ENCODE measurements at places on chromosomes 7 and 10.
A peak's percentile ranks its signal among the peaks of the same experiment; 100 is the strongest.

GRCh38 chr10:74825371-74826141, 844 bp upstream of the KAT6B start:
- no peak for DNase-seq

GRCh38 chr7:127501817-127502216, 83.6 kb downstream of the GCC1 start:
- no peak for DNase-seq

- DNase-seq = no peak
Observed at GRCh38 chr10:75107756-75108683, 3.4 kb upstream of the SAMD8 start.

DNA sequence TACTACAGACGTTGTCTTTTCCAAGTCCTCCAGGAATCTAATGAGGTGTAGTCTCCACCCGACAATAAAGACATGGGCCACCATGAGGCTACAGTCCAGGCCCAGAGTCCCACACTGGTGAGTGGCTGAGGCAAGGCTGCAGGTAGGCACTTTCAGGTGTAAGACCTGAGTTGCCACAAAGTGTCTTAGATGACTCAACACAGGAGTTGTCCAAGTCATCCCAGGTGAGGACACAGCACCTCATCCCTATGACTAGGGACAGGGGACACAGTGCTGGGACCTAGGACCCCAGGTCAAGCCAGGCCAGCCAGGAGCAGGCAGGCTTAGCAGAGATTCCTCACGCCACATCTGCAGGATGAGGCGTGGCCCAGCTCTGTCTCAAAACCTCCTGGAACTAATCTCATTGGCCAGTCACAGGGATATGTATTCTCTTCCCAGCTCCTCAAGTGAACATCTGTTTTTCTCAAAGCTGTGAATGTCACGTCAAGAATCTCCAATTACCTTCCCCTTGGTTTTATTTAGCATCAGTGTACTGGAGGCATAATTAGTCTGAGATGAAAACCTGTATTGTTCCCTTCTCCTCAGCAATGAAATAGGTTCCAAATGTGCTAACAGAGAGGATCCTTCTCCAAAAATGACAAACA, 254.6 kb downstream of the GRID1 start:
- no peak for DNase-seq

- no peak for DNase-seq
Observed at GRCh38 chr7:133183042-133183794, 69.7 kb upstream of the EXOC4 start.

GRCh38 chr10:69327463-69328379, 49.4 kb downstream of the HK1 start:
- DNase-seq = peak; percentile 63

DNA sequence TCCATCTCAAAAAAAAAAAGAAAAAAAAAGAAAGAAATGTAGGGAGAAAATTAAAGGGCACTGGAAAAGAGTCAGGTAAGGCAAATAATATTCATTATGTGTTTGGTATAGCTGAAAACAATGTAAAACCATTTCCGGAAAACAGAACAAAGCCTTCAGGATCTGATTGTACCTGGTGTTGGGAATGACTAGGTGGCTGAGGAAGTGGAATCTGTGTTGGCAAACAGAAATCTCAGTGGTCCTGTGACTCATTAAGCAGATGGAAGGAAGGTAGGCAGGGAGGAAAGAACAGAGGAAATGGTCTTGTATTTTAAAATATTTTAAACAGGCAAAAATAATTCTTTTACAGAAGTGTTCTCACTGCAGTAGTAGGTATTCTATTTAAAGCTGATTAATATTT, 55.7 kb upstream of the GATA3 start:
- no peak for DNase-seq

GRCh38 chr10:61110188-61110844, 166.3 kb upstream of the RHOBTB1 start:
- peak; percentile 92 for DNase-seq

DNA sequence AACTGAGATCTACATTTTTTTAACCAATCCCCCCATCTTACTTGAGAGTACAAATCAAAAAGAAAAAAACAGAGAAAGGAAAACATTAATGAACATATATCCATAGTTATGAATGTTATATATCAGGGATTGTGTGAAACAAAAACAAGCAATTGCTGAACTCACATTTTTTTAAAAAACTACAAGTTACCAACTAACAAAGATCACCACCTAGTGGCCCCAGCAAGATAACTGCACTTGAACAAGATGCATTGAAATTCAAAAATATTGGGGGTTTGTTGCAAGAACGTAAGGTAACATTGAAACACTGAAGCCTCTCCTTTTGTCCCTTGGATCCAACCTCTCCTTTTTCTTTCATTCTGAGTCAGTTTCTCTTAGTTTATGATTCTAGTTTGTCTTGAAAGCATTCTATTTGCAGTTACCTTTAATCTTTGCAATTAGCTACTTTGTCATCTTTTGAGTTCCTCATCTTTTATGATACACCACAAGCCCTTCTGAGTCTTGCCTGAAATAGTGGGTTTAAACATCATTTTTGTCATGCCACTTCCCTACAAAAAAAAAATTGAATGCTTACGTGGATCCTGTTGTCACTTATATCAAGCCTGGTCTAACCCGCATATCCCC, 87.3 kb upstream of the TES start:
- peak; percentile 66 for DNase-seq

DNA sequence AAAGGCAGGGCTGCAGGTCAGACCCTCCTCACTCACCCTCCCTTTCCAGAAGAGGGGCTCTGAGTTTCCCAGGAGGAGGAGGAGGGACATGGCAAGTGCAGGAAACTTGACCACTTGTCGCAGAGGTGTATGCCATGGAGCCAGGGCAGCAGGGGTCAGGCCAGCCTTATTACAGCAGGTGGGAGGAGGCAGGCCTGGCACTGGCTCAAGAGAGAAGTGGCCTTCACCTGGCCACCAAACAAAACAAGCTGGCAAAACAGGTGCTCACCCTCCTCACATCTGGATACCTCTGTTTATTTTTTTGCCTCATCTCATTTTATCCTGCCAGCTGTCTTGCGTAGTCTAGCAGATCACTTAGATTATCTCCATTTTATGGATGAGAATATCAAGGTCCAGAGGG, 12.5 kb downstream of the COL13A1 start:
- no peak for DNase-seq

DNA sequence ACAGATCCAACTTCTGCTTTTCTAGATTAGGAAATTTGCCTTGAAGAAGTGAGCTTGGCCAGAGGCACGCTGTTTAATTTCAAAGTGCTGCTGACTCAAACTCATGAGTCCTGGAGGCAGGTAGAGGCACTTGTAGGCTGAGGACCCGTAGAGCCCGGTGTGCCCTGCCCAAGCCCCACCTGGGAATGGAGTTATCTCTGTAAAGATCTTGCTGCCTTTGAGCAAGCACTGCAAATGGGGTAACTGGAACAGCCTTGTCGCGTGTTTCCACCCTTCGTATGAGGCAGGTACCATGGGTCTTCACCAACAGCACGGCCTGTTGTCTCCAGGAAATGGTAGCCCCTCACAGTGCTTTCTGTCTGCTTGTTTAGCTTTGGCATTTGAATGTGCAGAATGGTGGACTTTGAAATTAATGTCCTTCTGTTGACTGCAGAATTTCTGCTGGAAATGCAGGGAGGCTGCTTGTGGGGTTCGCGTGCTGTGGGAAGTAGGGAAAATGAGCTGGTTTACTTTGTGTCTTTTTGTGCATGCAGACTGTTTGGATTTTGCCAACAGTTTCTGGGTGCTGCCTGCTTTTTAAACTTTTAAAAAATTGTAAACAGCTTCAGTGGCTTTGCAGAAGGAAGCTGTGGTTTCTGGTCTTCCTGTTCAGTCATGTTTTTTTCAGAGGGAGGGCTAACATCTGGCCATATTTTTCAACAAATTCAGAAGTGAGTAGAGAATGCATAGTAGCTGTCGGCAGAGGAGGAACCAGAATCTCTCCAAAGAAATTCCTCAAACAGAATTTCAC, 27.2 kb downstream of the CCM2 start:
- peak; percentile 64 for DNase-seq

- no peak for DNase-seq
Observed at GRCh38 chr7:36638586-36639263, 85.6 kb downstream of the AOAH start.

DNA sequence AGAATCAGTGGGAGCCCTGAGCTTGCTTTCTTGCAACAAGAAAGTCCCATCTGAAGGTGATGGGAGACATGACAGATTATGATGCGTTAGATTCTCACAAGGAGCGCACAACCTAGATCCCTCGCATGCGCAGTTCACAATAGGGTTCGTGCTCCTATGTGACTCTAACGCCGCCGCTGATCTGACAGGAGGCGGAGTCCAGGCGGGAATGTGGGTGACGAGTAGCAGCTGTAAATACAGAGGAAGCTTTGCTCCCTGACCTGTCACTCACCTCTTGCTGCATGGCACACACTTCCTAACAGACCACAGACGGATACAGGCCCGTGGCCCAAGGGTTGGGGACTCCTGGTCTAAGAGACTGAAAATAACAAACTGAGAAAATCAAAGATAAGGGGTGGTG, 1163.4 kb upstream of the AUTS2 start:
- DNase-seq = no peak

GRCh38 chr7:26189697-26190096, 10.8 kb downstream of the HNRNPA2B1 start:
- no peak for DNase-seq

DNA sequence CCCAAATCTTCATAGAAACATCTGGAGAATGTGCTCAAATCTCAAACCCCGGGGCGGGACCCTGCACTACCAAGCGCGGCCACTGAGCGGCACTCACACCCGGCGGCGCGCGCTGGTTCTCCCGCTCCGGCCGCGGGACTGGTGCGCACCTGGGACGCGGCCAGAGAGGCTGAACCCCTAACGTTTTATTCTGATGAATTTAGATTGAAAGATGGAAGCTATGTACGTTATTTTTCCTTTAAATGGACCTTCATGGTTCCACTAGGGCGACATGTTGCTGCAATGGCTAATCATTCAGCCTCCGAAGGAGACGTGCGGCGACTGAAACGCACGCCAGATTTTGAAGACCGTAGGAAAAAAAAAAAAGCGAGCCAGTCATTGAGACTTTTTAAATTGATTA, 107.0 kb upstream of the INSIG1 start:
- DNase-seq = no peak

DNA sequence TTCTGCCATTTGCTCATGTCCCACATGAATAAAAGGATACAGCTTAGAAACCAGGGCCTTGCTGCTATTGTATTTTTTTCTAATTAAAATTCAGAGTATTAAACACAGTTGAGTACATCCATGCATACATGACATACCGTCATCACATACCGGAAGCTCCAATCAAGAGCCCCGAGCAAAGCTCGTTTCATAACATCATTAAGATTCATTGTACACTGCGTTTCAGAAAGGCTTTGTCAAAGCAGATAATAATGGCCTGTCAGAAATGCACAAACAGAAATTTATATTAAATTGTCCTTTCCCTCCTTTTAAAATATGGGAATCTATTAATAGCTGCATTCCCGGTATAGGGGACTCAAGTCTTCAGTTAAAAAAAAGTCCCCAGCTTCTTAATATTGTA, 103.4 kb downstream of the PRTFDC1 start:
- DNase-seq = no peak

- peak; percentile 36 for DNase-seq
Observed at GRCh38 chr10:118850418-118851061, 95.8 kb upstream of the CACUL1 start.

DNA sequence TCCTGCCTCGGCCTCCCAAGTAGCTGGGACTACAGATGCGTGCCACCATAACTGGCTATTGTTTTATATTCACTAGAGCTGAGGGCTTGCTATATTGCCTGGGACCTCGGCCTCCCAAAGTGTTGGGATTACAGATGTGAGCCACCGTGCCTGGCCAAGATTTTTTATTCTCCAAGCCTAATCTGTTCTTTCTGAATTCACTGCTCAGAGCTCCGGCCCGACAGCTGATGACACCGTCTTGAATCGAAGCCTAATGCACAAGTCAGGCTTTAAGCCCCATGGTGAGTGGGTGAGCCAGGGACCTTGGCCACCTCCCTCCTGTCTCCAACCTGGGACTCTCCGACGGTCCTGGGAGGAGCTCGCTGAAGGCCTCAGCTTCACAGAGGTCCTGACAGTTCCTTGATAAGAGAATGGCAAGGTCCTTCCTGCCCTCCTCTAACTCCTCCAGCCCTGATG, 338.9 kb downstream of the WDR37 start:
- no peak for DNase-seq

DNA sequence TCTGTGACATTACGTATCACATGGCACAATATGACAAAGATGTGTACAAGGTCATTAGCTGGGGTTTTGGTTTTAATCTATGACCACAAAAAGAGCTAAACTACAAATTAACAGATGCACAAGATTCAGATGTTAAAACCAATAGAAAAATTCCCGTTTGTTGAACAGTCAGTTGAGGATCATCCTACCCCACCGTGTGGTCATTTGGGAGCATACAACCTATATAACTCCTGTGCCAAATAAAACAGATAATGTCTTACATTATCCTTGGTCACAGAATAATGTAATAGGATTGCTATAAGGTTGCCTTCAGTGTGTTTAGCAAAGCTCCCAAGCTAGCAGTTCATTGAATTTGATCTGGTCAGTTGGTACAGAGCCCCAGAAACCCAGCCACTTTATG, 28.2 kb downstream of the ASNS start:
- peak; percentile 4 for DNase-seq

DNA sequence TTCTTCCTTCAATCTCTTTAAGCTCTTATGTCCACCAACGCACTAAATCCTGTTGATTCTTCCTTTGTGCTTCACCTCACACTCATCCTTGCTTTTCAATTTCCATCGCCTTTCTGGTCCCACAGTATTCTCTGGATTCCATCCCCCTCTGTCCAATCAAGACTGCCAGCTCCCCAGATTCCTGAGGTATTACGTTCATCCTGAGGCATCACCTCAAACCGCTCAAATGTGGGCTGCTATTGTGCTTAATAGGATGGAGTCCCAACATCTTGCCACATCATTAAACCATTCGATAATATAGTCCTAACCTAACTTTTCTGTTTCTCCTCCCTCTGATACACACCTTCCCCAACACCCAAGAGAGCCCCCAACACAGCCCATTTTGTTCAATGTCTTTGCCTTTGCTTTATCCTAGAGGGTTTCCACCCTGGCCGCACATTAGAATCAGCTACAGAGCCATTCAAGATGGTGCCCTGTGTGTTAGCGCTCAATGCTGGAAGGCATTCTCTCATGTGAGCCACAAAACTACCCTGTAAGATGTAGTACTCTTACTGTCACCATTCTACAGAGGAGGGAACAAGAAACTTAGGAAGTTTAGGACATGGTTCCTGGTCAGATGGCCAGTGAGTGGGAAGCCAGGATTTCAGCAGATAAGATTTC, 79.5 kb upstream of the LEP start:
- DNase-seq = no peak

- DNase-seq = no peak
Observed at GRCh38 chr10:87506956-87507355, 2.3 kb downstream of the MINPP1 start.

GRCh38 chr7:135658564-135658963, 3.8 kb upstream of the STMP1 start:
- DNase-seq = no peak

- peak; percentile 99 for DNase-seq
Observed at GRCh38 chr7:93011351-93012294, 106.2 kb downstream of the SAMD9 start.

Data from IMR-90 (cell line).